ENCODE measurements at places on chromosomes 5 and 9.

DNA sequence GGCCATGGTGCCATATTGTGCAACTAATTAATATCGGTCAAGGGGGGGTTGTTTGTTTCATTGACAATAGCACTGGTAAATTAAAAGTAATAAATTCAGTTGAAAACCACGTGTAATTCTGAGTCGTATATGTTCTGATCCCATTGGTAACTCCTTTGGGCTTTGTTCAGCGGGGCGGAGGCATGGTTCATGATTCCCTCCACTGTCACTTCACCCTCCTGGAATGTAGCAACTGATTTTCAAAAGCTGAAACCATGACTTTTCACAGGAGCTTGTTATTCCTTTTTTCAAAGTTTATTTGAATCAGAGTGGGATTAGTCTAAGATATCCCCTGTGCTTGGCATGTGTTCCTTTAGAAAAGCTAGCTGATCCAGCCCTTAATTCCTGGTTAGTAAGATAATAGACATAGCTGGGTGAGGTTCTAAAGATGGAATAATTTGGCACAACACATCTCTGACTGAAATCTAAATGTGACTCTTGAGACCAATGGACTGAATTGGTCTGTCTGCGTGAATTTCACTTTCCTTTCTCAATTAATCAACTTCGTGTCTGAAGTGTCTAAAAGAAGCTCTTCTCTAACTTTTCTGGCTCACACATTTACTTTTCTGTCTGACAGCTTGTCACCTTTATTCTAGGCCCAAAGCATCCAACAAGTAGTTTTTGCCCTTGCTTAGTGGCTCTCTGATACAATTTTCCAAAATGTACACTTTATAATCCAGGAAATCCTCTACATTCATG lies 185.7 kb upstream of the VCAN start:
- no peak for DNase-seq

DNA sequence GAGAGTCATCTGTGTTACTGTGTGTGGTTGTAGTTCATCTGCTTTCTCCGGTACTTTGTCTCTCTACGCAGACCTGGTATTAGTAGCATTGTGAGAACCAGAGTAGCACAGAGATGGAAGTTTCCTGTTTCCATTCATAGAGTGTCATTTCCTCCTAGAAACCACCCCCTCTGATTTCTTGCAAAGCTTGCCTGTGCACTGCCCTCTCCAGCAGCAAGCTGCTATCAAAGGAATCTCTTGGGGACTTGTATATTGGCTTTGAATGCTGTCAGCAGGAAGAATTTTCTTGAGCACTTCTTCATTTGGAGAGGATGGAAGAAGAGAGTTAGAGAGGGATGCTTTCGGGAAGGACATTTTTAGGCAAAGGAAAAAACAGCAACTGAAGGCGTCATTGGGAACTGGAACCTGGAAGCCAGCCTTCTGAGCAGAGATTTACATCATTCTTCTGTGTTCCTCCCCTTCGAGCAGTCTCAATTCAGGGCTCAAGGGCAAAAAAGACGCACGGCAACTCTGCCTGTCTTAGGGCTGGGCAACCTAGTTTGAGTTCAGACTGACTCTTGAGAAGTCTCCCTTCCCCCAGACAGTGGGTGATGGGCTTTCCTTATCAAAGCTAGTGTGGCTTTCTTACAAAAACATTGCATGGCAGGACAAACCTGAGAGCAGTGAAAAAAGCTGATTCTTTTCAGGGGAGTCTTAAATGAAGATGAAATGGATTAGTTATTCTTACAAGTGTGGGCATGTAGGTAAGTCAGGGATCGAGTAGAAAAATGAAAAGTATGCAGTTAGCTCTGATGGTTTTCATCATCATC lies 226.3 kb downstream of the AOPEP start:
- no peak for DNase-seq

GRCh38 chr9:86865952-86866351 lies 81.4 kb downstream of the GAS1 start:
- DNase-seq = no peak

DNA sequence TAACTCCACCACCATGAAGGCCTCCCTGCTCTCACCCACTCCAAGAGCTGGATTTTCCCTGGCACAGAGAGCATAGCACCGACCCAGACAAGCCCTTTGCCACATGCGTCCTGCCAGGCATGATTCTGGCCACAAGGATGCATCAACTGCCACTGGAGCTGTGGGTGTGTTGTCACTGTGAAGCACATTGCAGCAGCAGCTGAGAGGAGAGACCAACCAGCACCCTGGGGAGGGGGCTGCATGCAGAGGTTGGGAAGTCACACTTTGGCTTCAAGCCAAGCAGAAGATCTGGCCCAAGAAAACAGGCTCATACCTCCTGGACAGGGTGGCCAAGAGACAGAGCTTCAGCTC lies 22.6 kb upstream of the PTGES start:
- DNase-seq = no peak

DNA sequence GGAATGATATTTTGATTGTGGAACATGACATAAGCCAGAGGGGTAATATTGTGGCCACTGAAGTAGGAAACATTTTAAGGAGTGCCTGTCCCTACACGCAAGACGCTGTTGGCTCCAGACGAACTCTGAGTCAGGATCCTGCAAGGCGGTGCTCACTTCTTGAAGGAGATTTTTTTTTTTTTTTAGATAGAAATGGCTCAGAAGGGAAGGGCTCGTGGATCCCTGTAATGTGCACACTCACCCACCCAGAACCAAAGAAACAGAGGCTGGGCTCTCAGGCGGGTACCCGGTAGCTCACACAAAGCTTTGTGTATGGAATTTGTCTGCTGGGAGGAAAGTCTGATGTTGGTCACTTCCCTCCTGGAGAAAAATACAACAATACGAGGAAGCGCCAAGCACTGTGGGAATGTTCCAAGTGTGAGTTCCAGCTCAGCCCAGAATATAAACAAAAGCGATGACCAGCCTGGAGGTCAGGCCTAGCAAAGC lies 25.7 kb downstream of the RAPGEF1 start:
- DNase-seq = no peak

- DNase-seq = no peak
Observed at GRCh38 chr5:127396490-127397155, 106.0 kb downstream of the MEGF10 start.

- DNase-seq = no peak
Observed at GRCh38 chr5:100889165-100889743, 13.8 kb downstream of the ST8SIA4 start.

DNA sequence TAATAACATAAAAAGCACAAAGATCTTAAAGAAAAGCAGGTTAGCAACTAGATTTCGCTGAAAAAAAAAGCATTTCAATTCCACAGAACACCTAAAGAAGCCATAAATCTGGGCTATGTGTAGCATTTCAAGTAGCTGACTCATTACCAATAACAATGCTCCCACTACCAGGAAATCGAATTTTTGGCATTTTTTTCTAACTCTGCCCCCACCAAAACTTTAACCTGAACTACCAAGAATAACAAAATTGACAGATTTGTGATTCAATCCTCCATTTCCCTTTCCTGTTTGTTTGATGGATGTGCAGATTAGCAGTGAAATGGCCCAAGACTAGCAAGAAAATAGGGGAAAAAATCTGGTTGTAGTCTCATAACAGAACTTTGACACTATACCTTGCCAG lies 180.2 kb downstream of the RASEF start:
- DNase-seq = no peak

- no peak for DNase-seq
Observed at GRCh38 chr9:8613346-8613825, 813.8 kb upstream of the DMAC1 start.
